ENCODE measurements at places on chromosomes 7 and 10.
A peak's percentile ranks its signal among the peaks of the same experiment; 100 is the strongest.

- DNase-seq, result no peak
Measured at GRCh38 chr10:83760142-83760541, 379.2 kb upstream of the GHITM start.

- no peak for DNase-seq
Measured at GRCh38 chr7:54995610-54996363, 23.0 kb upstream of the EGFR start.

- DNase-seq, result no peak
Measured at GRCh38 chr10:104897696-104898095, 256.6 kb downstream of the SORCS3 start.

DNA sequence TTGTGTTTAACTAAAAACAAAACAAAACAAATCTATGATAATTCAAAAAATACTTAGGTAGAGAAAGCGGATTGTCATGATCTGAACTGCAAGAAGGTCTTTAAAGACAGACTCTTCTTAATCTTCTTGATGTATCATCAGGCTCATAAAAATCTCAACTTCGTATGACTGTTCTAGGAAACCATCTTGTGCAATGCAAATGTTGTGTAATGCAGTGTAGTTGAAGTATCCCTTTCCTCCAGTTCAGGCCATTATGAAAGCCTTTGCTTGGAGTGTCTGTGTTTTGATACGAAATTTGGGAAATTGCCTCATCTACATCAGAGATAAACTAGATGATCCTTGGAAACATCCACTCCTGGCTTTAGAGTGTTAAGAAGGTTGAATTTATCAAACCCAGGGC is 30.9 kb downstream of the CDK1 start:
- peak; percentile 63 for DNase-seq

DNA sequence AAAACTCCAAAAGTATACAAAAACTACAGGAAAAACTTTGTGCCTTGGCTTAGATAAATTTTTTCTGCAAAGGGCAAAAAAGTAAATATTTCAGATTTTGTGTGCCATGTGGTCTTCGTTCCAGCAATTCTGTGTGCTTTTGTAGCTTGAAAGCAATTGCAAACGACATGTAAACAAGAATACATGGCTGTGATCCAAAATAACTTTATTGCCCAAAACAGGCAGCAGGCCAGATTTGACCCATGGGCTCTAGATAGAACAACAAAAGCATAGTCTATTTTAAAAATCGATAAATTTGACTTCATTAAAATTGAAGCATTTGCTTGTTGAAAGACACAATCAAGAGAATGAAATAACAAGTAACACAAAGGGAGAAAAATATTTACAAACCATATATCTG is 336.6 kb downstream of the HPSE2 start:
- no peak for DNase-seq

All from fibroblast of skin of left quadriceps (primary cell).